ENCODE measurements at places on chromosomes 2 and 18. TPM values are rescaled to one million over a fixed set of nuclear protein-coding genes. Genes with fewer than 3 reads are reported as not detected.
A peak's percentile ranks its signal among the peaks of the same experiment; 100 is the strongest.

The DNAJC5G gene
- total RNA-seq, result not detected

The CCDC121 gene
- 5.9 TPM for total RNA-seq

The CRYGC gene
- total RNA-seq, result not detected

The CDCA7 gene
- total RNA-seq, result 17.3 TPM

The IL1R2 gene
- total RNA-seq, result not detected

The IMPACT gene
- total RNA-seq, result 28.7 TPM

The VAMP8 gene
- total RNA-seq, result 0.94 TPM

The ALLC gene
- total RNA-seq, result not detected

The COL3A1 gene
- 129 TPM for total RNA-seq

The ZNF512 gene
- 55.8 TPM for total RNA-seq

The EMILIN2 gene
- 2.0 TPM for total RNA-seq

- no peak for DNase-seq
These were observed 374.1 kb downstream of the TGIF1 start for GRCh38 chr18:3824101-3824500.

- no peak for DNase-seq
These were observed 158.7 kb upstream of the NCKAP5 start for GRCh38 chr2:133726973-133727372.

- no peak for DNase-seq
These were observed 10.2 kb downstream of the ALPG start for GRCh38 chr2:232416521-232417470.

GRCh38 chr2:239197146-239197545, 203.7 kb downstream of the HDAC4 start:
- no peak for DNase-seq

DNA sequence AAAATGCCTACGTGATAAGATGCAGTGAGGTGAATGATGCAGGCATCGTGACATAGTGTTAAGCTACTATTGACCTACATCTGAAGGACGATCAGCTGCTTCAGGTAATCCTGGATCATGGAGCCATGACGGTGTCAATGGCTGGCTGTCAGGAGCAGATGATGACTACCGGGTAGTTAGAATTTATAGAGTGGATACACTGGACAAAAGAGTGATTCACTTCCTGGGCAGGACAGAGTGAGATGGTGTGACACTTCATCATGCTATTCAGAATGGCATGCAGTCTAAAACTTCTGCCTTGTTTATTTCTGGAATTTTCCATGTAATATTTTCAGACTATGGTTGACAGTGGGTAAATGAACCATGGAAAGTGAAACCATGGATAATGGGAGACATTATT, 29.5 kb downstream of the METTL8 start:
- DNase-seq, result no peak

DNA sequence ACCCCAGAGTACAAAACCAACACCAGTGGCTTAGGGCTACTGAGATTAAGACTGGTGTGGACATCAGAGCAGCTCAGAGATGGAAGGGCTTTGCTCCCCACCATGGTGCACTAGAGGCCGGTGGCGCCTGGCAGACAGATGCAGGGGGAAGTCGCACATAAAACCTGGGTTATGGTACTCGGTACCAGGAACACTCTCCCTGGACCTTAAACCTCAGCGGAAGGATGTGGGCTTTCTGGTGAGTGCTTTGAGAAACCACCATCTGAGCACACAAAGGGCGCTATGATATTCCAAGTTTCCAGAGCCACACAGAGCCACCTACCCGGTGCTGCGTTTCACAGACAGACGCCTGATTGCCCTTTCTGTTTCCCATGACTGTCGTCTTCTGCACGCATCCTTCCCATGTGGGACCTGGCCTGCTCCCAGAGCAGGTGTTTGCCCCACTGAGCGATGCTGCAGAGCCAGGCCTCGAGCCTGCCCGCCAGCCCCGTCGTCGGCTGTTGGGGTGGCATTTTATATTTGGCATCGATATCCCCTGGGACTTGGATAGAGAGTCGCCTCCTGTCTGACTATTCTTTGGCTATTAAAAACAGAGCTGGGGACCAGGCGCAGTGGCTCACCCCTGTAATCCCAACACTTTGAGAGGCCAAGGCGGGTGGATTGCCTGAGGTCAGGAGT, 89.5 kb upstream of the ODC1 start:
- DNase-seq, result no peak

GRCh38 chr2:233062946-233063268, 2.8 kb downstream of the INPP5D start:
- DNase-seq, result no peak

DNA sequence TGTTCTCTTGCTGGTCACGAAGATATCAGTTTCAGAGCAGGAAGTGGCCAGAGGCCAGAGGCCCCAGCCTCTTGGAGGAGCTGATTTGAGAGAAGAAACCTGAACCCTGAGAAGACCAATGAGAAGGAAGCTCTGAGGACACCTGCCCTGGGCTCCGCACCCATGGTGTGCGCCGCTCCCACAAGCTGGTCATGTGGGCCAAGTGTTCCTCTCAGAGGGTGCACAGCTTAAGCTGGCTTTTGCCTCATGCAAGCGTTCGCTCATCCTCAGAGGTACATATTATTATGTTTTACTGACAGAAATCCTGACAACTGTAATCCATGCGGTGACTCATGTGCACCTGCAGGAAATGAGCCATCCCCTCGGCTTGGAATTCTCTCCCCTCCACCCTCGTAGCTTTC, 316.1 kb upstream of the MYT1L start:
- no peak for DNase-seq

GRCh38 chr2:225471482-225471881, 72.0 kb downstream of the NYAP2 start:
- DNase-seq, result no peak

GRCh38 chr2:220185766-220186305, 558.4 kb downstream of the SLC4A3 start:
- DNase-seq, result no peak

GRCh38 chr2:176907341-176907740, 305.3 kb upstream of the HNRNPA3 start:
- DNase-seq, result no peak

- DNase-seq, result no peak
These were observed 421.5 kb upstream of the MEIS1 start for GRCh38 chr2:66013456-66013855.

DNA sequence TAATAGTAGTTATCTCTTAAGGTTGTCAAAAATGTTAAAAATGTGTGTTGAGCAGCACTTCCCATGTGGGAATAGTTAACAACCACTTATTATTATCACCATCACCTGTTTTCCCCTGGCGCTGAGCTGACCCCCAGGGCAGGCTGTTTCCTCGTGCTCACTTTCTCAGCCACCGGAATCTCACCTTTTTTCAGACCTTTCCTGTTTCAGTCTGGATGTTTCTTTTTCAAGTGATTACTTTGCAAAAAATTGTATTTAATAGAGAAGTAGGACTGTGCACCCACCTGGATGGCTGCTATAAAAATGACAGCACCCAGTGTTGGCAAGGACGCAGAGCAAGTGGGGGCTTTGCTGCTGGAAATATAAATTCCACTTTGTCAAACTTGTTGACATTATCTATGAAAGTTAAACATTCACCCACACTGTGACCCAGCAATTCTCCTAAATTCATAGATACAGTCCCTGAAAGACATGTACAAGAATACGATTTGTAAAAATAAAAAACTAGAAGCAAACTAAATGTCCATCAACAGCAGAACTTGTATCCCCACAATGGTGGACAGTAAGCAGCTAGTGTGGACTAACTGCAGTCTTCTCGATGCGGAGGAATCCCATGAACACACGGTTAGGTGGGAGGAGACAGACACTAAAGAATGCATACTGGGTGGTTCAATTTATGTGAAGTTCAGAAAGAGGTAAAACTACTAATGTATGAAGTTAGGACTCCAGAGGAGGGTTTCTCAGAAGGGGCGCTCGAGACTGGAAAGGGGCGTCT, 66.5 kb downstream of the SOWAHC start:
- DNase-seq, result no peak

DNA sequence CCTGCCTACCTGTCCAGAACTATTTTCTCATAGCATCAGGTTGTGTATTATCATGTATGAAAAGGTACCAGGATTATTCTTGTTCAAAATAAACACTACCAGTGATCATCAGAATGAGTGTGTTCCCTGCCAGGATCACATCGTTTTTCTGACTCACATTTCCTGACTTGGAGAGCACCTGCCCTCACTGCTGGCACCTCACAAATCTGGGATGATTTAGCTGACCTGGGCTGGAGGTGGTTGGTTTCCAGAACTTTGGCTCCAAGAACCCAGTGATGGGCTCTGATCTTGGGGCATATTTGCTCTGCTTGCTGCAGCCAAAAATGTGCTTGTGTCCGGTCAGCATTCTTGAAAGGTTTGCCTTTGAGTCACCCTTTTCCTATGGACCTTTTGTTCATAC, 836.3 kb upstream of the ACVR2A start:
- no peak for DNase-seq

DNA sequence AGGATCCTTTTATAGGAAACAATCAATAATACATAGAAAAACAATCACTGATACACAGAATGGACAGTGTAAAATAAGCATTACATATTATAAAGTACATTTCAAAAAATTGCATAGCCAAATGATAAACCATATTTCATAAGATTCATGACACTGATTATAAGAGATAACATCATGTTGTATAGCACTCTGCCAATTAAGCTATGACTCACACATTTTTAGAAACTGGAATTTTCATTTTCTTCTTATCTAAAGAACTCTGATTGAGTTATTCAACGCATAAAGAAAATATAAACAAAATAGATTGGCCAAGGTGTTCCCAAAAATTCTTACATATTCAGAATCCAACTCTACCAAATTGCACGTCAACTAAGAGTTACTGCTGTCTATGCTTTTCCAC, 5.9 kb downstream of the EPB41L3 start:
- no peak for DNase-seq

GRCh38 chr2:31107591-31108300, 30.5 kb downstream of the GALNT14 start:
- peak; percentile 14 for DNase-seq
